ENCODE measurements at places on chromosomes 5 and 9. TPM values are rescaled to one million over a fixed set of nuclear protein-coding genes. Genes with fewer than 3 reads are reported as not detected.

The ZDHHC21 gene
- total RNA-seq = 4.1 TPM

The BSPRY gene
- total RNA-seq = not detected

GRCh38 chr5:150636391-150637244 lies 3.8 kb upstream of the SYNPO start:
- DNase-seq = peak; percentile 81

GRCh38 chr5:168750926-168751325 lies 171.8 kb upstream of the PANK3 start:
- no peak for DNase-seq

DNA sequence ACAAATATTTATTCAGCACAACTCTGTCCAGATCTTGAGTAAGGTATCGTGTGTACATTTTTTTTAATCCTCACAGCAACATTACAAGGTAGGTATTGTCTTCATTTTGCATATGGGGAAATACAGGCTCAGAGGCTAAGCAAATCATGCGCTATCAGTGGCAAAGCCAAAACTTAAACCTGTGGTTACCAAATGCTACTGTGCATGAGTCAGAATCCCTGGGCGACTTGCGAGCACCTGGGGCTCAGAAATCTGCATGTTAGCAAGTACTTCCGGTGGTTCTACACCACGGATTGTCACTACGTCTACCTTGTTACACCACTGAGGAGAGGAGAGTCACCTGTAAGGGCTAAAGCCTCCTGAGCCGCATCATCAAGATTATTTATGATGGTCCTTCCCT lies 21.3 kb downstream of the C5orf58 start:
- no peak for DNase-seq

DNA sequence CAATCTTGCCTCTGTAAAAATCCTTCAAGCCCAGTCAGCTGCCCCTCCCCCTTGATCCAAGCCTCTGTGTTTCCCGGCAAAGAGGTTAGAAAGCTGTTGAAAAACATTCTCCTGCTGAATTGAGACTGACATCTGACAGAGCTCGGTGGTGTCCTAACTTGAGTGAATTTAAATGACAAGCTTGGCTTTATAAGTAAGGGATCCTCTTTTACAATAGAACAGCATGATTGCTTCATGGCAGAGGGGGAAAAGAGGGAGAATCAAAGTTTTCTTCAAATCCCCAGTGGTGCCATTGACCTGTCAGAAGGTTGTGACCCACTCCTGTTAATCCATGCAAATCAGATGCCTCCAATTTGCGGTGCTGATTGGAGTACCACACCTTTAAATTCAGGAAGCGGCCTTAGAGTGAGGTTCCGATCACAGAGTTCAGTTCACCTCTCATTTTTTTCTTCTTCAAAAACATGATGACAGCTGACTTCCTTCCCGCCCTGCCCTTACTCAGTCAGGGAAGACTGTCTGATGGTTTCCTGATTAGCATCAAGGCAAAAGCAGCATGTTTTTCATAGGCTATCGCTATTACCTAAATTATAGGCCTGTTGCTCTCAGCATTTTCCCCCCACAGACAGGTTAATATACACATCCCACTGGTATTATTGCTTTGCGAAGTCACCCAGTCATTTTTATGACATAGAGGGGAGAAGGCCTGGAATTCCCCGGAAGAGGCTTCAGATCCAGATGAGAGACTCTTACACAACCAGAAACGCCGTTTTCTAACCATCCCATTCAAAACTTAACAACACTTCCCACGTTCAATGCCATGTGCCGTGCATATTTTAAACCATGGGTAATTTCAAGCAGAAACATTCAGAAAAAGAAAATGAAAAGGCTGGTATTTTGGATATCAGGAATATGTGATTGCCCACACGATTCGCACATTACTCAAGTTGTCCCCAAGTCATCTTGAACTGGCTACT lies 141.4 kb downstream of the EBF1 start:
- DNase-seq = no peak

DNA sequence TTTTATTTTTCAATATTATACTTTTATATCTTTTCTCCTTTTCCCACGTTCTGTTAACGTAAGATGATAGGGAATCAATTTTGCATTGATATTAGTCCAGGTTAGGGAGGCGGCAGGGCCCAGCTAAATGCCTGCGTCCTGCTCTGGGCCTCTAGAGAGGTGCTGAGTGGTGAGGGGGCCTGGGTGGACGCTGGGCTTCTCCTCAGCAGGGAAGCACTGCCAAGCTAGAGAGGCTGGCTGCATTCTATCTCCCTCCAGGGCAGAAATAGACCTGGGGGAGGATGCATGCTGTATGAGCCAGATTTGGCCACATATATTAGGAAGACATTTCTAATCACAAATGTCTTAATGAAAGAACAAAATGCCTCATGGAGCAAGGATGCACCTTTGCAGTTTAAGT lies 43.6 kb upstream of the NKX2-5 start:
- DNase-seq = no peak

DNA sequence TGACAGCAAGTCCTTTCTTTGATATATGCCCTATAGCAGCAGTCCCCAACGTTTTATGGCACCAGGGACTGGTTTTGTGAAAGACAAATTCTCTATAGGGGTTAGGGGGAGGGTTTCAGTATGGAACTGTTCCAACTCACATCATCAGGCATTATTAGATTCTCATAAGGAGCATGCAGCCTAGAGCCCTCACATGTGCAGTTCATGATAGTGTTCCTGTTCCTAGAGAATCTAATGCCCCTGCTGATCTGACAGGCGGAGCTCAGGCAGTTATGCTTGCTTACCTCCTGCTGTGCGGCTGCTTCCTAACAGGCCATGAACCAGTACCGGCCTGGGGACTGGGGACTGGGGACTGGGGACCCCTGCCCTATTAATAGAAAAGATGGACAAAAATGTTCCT lies 2.7 kb upstream of the RAPGEF6 start:
- DNase-seq = no peak

- DNase-seq = peak; percentile 61
Measured at GRCh38 chr5:36305571-36306326, 4.0 kb upstream of the RANBP3L start.
